ENCODE measurements at places on chromosomes 12 and 14.

- no peak for DNase-seq
These were observed 18.4 kb downstream of the SLC2A3 start for GRCh38 chr12:7917392-7918267.

GRCh38 chr12:83634726-83635267, 948.1 kb downstream of the TMTC2 start:
- no peak for DNase-seq

DNA sequence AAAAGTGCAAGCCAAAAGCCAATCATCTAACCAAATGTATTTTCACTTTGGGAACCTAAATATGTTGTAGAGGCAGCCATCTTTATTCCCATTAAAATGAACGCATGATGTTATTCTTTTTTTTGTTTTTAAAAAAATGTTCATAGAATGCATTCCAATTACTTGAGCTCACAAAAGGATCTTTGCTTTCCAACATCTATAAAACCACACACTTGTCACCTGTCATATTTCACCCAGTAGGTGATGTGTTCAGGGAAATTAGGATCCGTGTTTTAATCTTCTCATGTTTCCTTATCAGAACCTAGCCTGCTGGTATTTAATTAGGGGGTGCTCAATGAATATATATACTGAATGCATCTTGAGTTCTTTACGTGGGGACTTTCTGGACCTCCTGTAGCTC, 13.6 kb downstream of the TTC8 start:
- DNase-seq: no peak

GRCh38 chr12:127336416-127336815, 930.6 kb upstream of the TMEM132C start:
- no peak for DNase-seq
